ENCODE measurements at places on chromosomes 6 and 20.

DNA sequence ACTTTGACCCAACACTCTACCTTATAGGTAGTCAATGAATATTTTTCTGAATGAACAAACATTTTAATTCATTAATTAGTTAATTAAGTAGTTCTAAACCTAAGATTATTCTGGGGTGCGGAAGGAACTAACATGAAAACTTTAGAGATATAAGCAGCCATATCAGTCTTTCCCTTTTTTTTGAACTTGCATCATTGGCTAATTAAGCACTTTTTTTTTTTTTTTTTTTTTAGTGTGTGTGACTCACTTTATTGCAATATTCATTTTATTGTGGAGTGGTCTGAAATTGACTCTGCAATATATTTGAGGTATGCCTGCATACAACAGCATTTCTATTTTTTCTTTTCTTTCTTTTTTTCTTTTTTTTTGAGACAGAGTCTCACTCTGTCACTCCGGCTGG, 21.8 kb upstream of the AMD1 start:
- H3K27ac ChIP-seq: no peak overlapping the region
- no peaks in the 10 kb centered on the region for H3K36me3 ChIP-seq
- DNase-seq: no peak
- no peaks in the 10 kb centered on the region for H3K27me3 ChIP-seq
- H3K4me3 ChIP-seq: no peak overlapping the region

- DNase-seq: no peak
- H3K27ac ChIP-seq: no peak overlapping the region
- no peaks in the 10 kb centered on the region for H3K4me1 ChIP-seq
- no peak overlapping the region for H3K4me3 ChIP-seq
- H3K36me3 ChIP-seq: no peaks in the 10 kb centered on the region
These were observed 408 bp upstream of the CRIP3 start for GRCh38 chr6:43308990-43309477.

DNA sequence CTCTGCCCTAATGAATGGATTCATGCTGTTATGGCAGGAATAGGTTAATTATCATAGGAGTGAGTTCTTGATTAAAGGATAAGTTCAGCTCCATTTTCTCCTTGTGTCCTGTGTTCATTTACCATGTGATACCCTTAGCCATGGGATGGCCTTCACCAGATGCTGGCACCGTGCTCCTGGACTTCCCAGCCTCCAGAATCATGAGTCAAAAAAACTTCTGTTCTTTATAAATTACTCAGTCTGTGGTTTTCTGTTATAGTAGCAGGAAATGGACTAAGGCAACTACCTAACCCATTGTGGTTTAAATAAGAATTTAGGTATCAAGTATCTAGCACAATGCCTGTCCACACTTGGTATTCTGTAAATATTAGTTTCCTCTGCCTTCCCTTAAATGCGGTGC, 223.5 kb downstream of the MEI4 start:
- H3K4me3 ChIP-seq: no peak overlapping the region
- DNase-seq: no peak
- H3K27ac ChIP-seq: no peak overlapping the region
- peaks cover 10% of the 10 kb centered on the region for H3K4me1 ChIP-seq

DNA sequence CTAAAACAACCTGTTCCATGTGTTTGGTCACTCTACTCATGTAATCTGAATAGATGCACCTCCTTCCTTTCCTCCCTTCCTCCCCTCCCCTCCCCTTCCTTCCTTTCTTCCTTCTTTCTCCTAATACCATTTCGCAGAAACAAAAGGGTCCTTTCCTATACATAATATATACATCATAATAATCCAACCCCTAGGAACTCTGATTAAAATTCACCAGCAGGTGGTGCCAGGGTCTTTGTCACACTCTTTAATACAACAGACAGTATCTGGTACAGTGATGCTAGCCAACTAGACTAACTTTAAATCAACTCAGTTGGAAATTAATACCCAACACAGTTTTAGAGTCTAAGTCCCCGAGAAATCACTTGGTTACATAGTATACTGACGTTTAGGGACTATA, 181.2 kb upstream of the SHLD1 start:
- H3K27me3 ChIP-seq: no peaks in the 10 kb centered on the region
- H3K4me3 ChIP-seq: no peak overlapping the region
- DNase-seq: no peak
- H3K36me3 ChIP-seq: peaks cover 57% of the 10 kb centered on the region
- H3K4me1 ChIP-seq: no peaks in the 10 kb centered on the region

GRCh38 chr6:27599859-27600532, 127.1 kb upstream of the ZNF184 start:
- no peak for DNase-seq
- H3K36me3 ChIP-seq: no peaks in the 10 kb centered on the region
- no peaks in the 10 kb centered on the region for H3K4me1 ChIP-seq
- no peaks in the 10 kb centered on the region for H3K27me3 ChIP-seq
- no peak overlapping the region for H3K4me3 ChIP-seq

- H3K36me3 ChIP-seq: no peaks in the 10 kb centered on the region
- no peaks in the 10 kb centered on the region for H3K27me3 ChIP-seq
- H3K4me3 ChIP-seq: no peak overlapping the region
These were observed 64.3 kb downstream of the FAM83B start for GRCh38 chr6:54910921-54911320.

GRCh38 chr20:4468114-4468513, 253.6 kb upstream of the PRND start:
- no peaks in the 10 kb centered on the region for H3K36me3 ChIP-seq
- H3K4me1 ChIP-seq: peaks cover 35% of the 10 kb centered on the region
- no peak overlapping the region for H3K27ac ChIP-seq
- no peak overlapping the region for H3K4me3 ChIP-seq

- no peaks in the 10 kb centered on the region for H3K4me1 ChIP-seq
- DNase-seq: no peak
- H3K4me3 ChIP-seq: no peak overlapping the region
- no peaks in the 10 kb centered on the region for H3K36me3 ChIP-seq
- no peaks in the 10 kb centered on the region for H3K27me3 ChIP-seq
- no peak overlapping the region for H3K27ac ChIP-seq
These were observed 24.5 kb upstream of the CD83 start for GRCh38 chr6:14092838-14093789.

- H3K36me3 ChIP-seq: no peaks in the 10 kb centered on the region
- DNase-seq: no peak
- H3K27ac ChIP-seq: no peak overlapping the region
- H3K4me3 ChIP-seq: no peak overlapping the region
These were observed 9.1 kb upstream of the YTHDF1 start for GRCh38 chr20:63225082-63225454.
